ENCODE measurements at places on chromosomes 6 and 20. TPM values are rescaled to one million over a fixed set of nuclear protein-coding genes. Genes with fewer than 3 reads are reported as not detected.

DNA sequence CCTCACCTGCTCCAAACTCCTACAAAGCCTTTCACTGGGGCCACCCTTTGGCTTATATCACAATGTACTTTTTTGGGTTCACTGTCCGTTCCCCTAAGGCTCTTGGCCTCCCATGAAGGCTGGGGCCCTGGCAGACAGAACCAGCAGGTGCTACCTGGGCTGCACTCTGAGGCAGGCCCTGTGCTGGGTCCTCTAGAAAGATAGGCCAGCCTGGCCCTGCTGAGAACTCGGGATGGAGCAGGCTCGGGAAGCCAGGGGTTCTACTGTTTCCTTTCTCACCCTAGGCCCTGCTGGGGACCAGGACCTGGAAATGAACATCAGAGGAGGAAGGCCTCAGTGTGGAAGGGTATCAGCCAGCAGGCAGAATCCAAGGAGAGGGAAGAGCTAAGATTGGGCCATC, 79.5 kb downstream of the MRPL14 start:
- no peak for DNase-seq

- DNase-seq = no peak
These were observed 193.6 kb downstream of the JARID2 start for GRCh38 chr6:15439410-15440025.

- DNase-seq = no peak
These were observed 8.5 kb upstream of the CST3 start for GRCh38 chr20:23646106-23646873.

Gene OLIG3
- total RNA-seq = 1.2 TPM

Gene SLC16A10
- 25.6 TPM for total RNA-seq

- DNase-seq = no peak
These were observed 86.3 kb upstream of the PROKR2 start for GRCh38 chr20:5402903-5403531.

GRCh38 chr6:3259491-3259958, 778 bp downstream of the PSMG4 start:
- DNase-seq = no peak

Gene MUCL3
- 0.31 TPM for total RNA-seq

Gene CDH26
- total RNA-seq = 3.6 TPM

Gene FAM162B
- total RNA-seq = 1.8 TPM

DNA sequence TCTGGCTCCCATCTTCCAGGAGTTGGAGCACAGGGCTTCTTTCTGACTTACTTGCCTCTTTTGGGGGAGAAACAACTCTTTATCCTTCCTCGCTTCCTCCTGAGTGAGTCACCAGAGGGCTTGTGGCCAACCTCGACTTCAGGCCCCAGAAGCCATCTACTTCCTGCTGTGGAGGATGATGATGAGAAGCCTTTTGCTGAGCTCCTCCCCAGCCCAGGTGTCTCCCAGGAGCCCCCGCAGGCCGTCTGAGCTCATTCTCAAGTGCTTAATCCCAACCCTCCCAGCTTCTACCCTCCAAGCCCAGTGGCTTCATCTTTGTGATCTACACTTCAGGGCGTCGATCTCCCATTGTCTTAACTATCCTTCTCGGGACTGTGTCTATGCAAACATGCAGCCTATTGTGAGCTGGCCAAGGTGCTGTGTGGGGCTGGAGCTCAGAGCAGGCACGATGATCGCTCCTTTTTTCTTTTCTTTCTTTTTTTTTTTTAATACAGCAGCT, 27.9 kb downstream of the SDCBP2 start:
- DNase-seq = no peak

- no peak for DNase-seq
These were observed 5.6 kb downstream of the RAB23 start for GRCh38 chr6:57216235-57217101.

DNA sequence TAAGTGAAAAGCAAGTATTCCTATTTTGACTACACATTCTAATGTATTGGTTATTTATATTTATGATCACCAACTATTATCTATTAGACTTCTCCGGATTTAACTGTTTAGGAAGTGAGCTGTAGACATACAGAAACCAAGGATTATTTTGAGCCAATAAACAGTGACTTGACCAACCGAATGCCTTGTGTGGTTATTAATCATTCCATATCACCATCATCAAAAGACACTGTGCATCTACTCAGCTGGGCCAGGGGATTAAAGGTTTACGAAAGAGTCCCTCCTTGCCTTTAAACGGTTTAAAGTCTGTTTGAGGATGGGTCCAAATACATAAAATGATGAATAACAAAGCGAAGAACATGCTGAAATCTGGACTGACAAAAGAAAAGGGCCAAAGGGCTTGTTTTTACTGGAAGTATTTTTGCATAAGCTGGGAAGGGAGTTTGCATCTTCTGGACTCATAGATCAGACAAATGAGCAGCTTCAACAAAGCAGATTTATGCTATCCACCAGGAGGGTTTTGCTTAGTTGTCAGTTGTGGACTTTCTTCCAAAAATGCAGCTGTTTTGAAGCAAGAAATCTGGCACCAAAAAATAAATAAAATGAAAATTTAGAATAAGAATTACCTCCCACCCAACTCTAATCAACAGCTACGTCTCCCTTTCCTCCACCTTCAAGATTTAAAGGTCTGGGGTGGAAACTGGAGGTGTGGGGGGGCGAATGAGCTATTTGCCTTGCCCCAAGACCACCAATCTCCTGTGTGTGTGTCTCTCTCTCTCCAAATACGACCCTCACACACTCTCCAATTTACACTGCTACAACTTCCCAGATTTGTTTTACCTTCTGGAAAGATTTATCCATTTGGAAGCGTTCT, 33.6 kb upstream of the ID4 start:
- DNase-seq = no peak

Gene NCOA7
- 54.0 TPM for total RNA-seq

Gene BTNL2
- not detected for total RNA-seq

DNA sequence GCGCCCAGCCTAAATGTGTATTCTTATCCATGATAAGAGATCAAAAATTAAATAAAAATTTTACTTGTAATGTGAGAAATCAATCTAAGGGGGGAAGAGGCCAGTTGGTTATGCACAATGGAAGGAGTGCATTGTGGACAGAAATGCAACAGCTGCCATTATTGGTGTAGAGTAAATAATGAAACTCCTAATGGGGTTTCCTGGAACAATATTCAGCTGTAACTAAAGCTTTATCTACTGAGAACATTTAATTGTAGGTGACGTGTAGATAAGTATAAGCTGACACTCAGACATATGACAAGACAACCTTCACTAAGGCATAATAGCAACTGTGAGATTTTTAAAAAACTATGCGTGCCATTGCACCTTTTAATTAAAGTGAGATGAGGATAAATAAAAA, 71.4 kb downstream of the CEP57L1 start:
- no peak for DNase-seq

DNA sequence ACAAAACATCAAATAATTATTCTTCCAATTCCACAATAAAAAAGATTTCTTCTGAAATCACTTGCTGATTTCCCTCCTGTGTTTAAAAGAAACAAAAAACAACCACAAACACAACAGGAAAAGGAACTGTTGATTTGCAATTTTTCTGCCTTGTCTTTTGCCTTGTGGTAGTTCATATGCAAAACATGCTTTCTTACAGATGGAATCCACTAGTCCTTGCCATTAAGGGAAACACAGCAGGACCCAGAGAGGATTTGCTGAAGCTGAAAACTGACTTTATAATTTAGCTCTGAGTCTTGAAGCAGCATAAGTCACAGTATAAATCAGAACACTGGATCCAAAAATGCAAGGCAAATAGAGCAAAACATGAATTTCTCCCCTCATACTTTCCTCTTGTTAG, 328.8 kb downstream of the PHF3 start:
- DNase-seq = no peak

Gene CEP57L1
- total RNA-seq = 20.7 TPM

- no peak for DNase-seq
These were observed 104.8 kb upstream of the EYA4 start for GRCh38 chr6:133136177-133136880.

Gene SFTA2
- total RNA-seq = 2.7 TPM

- DNase-seq = no peak
These were observed 67.9 kb upstream of the MAP7 start for GRCh38 chr6:136618086-136618485.

GRCh38 chr6:33458676-33459075, 4.3 kb downstream of the ZBTB9 start:
- no peak for DNase-seq

Gene APOM
- 11.2 TPM for total RNA-seq

Gene WFDC10B
- total RNA-seq = not detected

Gene GPSM3
- 3.3 TPM for total RNA-seq

- no peak for DNase-seq
These were observed 39.8 kb downstream of the GMPR start for GRCh38 chr6:16278048-16278724.

GRCh38 chr6:97151601-97152000, 131.4 kb downstream of the MMS22L start:
- DNase-seq = no peak

DNA sequence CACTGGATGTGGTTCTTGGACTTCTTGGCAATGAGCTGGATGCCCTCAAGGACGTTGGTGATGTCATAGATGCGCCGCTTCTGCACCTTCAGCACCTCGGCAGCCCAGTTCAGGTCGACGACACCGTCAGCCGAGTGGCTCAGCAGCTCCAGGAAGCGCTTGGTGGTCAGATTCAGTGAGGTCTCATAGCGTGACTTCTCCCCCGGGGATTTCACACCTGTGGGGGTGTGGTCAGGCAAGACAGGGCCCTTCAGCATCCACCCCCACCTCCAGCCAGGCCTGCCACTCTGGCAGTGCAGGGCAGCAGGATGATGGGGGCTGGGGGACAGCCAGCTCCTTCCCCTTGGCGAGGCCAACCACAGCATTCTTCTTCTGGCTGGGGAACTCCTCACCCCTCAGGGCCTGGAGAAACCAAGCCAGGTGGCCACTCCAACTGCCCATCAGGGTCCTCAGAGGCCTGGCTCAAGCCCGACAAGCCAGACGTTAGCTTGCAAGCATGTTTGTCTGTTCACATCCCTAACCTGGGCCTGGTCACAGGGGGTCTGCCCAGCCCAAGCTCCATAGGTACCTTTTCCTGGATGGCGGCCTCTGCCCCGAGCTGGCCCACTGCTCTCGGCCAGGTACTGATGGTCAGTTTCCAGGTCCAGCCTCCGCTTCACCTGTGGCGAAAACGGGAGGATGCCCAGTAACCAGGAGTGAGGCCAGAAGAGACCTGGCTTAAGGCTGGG, 5.7 kb upstream of the NECAB3 start:
- no peak for DNase-seq

DNA sequence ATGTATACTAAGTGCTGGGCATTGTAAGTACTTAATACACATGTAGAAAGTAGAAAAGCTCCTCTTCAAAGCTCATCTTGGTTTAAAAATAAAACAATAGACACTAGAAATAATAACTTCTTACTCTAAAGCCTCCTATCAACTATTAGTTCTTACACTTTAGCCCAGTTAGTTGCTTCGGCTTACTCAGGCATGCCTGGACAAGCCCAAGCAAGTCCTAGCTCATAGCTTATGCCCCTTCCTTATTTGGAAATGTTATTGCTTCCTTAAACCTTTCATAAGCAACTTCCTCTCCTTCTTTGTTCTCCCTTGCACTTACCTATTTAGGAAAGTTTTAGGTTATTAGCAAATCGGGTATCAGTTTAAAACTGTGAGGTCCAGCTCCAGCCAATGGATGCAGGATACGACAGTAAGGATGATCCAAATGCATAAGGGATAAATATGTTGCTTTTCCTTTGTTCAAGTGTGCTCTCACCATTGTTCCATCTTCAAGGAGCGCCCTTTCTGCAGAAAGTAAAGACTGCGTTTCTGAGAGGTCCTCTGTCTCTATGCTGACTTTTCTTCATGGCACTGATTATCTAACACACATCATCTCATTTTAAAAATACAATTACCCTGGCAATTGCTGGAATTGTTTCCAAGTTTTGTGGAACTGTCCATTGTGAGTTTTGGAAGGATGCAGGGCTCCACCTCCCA, 12.3 kb downstream of the TMEM30A start:
- DNase-seq = no peak

Gene STXBP5
- total RNA-seq = 21.0 TPM

DNA sequence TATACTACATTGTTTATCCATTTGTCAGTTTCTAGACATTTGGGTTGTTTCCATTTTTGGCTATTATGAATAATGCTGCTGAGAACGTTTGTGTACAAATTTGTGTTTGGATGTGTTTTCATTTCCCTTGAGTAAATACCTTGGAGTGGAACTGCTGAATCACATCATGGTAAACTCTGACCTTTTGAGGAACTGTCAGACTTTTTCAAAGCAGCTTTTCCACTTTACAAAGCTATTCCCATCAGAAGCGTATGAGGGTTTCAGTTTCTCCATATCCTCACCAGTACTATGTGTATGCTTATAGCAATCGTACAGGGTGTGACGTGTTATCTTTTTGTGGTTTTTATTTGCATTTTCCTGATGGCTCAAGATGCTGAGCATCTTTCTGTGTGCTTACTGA, 103.7 kb downstream of the MYO6 start:
- no peak for DNase-seq

DNA sequence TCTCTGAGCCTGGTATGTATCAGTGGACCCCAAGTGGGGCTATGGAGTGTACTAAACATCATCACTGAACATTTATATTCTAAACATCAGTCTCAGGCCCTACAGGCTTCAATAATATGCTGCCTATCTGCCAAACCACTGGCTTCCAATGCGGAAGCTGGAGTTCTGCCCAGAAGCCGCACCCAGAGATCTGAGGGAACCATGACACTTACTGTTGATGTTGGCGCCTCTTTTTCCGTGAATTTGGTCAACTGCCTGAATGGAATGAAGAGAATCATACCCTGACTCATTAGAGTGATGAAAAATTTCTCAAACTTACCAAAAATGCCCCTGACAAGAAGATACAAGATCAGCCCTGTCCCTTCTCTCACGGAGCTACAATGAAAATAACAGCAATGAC, 66.2 kb downstream of the SLC22A23 start:
- no peak for DNase-seq

Gene GNAS-AS1
- total RNA-seq = 6.1 TPM

DNA sequence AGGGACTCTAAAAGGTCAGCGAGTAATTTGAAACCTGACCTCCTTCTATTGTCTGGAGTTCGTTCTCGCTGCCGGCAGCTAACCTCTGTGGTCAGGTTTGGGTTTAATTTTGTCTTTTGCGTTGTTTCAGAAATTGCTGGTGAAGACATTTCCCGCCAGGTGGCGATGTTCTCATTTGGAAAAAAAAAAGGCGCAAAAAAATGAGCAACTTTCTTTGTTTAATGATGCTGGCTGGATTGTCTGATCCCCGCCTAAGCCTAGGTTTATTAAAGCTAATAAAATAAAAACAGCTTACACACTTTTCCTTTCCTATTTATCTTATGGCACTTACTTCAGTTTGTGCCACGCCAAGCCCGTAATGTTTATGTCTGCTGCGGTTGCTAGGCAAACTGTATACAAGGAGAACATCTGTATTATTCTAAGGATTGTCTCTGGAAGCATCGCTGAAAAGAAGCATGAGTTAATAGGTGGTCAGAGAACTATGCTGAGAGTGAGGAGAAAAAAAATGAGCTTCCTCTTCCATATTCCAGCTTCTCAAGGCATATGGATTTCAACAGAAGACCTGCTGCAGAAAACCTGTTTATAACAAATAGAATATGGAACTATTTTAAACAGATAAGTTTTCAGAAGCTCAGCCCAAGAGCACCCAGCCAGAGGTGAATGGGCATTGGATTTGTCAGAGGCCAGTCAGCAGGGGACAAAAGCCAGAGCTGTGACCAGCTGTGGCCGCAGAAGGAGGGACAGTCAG, 205.7 kb downstream of the DOK5 start:
- DNase-seq = no peak

Gene PLA2G7
- total RNA-seq = 1.2 TPM
